ENCODE measurements at places on chromosomes 11 and 22.

DNA sequence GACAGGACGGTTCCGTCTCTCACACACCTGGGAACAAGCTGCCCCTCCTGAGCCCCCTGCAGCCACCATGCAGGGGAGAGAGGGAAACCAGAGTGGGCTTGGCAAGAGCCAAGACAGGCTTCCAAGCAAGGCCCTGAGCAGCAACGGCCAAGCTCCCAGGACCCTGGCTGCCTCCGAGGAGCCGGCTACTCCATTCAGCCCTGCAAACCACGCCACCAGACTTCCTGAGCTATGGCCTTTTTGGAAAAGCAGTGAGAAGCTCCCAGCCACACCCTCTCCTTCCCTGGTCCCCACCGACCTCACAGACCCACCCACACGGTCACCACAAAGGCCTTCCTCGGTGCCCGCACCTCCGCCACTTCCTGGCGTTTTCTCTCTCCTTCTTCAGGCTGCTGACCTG, 479.0 kb downstream of the BRD1 start:
- DNase-seq, result no peak

GRCh38 chr22:24068717-24069297, 57.7 kb downstream of the CABIN1 start:
- no peak for DNase-seq

- DNase-seq, result no peak
Measured at GRCh38 chr11:2896047-2896446, 10.5 kb upstream of the CDKN1C start.

DNA sequence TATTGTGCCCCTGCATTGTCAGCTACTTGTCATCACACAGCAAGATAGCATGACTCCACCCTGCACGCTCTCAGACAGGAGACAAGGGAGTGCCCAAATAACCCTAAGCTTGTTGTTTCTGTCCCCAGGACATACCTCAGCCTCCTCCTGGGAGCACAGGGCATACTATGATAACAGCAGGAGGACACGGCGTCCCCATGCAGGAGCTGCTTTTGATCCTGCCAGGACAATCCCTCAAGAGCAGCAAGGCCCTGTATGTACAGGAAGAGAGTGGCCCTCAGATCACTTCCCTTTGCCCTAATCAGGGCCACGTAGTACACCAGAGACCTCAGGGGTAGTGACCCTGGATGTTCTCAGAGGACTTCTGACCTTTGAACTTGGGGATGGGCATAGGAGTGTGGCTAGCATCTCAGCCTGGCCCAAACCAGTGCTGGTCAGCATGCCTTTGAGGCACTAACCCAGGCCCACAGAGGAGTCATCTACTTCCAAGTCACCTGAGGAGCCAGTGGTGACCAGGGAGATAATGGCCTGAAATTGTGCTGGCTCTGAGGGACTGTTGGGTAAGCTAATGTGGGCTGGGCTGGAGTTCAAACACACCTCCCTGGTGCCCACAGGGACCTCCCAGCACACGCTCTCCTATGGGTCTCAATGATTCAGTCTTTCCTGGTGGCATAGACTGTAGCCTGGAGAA, 9.2 kb downstream of the APOA4 start:
- DNase-seq, result no peak

GRCh38 chr11:13868710-13869397, 93.7 kb upstream of the SPON1 start:
- DNase-seq, result no peak

DNA sequence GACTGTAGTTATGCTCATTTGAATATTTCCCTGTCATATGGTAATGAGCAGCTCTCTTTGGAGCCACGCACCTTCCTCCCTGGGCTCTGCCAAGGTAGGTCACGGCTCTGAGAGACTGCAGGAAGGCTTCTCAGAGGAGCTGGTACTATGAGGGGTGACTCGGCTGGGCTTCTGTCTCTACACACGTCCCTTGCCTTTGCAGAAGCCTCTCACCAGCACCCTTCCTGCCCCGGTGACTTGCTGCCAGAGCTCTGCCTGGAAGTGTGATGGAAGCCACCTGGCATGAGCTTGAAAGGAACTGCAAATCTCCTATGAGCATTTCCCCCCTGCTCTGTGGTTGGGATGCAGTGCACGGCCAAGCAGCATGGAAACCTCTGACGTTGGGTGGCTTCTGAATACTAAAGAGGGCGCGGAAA, 74.2 kb downstream of the KIRREL3 start:
- no peak for DNase-seq

DNA sequence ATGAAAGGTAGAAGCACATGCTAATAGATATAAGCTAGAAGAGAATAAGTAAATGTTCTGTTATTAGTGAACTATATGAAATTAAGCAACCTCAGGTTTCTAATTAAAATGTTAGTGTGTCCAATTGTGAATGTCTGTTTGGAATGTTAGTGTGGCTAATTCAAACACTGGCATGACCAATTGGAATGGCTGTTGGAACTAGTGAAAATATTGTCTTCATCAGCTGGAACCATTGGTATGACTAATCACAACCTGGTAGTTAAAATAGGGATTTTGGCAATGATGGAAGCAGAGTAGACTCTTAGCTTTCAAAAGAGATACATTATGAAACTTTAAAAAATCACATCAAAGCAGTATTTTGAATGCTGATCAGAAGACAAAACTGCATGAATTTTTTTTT, 66.8 kb downstream of the CYB5R2 start:
- DNase-seq, result no peak

DNA sequence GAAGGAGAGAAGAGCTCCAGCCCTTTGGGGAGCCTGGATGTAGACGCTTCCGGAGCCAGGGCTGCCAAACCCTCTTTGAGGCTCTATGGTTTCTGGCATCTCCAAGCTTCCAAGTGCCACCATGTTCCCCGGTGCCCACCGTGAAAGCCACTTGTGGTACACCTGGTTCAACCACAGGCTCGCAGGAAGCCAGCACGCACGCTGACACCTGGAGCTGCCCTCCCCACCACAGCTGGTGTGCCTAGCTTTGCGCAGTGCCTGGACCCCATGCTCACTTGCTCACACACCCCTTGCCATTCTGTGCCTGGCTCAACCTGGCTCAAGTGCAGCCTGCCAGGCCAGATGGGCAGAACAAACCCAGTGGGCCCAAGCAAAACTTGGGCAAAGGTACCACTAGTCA, 831.4 kb downstream of the DLG2 start:
- no peak for DNase-seq

- no peak for DNase-seq
Measured at GRCh38 chr22:50396751-50397370, 53.7 kb downstream of the PPP6R2 start.

GRCh38 chr11:126061707-126062678, 673 bp downstream of the CDON start:
- no peak for DNase-seq

- DNase-seq, result peak; percentile 57
Measured at GRCh38 chr22:50190941-50191741, 5.4 kb downstream of the TRABD start.

DNA sequence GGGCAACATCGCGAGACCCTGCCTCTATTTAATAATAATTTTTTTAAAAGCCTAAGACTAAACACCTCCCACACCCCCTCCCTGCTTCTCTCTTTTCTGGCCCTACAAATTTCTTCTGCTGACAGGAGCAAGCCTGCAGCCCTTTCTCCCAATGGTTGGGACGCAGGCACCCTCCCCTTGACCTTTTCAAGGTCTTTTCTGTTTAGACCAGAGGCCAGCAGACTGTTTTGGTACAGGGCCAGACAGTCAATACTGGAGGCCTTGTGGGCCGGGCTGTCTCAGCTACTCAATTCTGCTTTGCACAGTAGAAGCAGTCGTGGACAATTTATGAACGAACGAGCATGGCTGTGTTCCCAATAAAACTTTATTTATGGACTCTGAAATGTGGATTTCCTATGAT, 92.3 kb downstream of the SCN3B start:
- DNase-seq, result no peak

- no peak for DNase-seq
Measured at GRCh38 chr11:79966592-79966991, 525.8 kb upstream of the TENM4 start.

DNA sequence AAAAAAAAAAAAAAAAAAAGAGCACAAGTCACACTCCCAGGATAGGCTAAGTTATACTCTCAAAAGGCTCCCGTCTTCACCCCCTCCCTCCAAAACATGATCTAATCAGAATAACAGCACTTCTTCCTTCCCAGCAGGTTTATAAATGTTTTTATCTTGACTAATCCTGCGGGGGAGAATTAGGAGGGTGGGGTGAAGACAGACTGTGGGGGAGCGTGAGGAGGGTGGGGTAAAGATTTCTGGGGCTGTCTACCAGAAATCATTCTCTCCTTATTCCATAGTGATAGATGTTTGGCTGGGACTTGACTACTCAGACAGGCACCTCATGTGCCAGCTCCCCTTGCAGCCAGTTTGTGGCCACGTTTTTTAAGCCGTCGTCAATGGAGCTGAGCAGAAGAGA, 17.0 kb downstream of the KCNE3 start:
- DNase-seq, result no peak

DNA sequence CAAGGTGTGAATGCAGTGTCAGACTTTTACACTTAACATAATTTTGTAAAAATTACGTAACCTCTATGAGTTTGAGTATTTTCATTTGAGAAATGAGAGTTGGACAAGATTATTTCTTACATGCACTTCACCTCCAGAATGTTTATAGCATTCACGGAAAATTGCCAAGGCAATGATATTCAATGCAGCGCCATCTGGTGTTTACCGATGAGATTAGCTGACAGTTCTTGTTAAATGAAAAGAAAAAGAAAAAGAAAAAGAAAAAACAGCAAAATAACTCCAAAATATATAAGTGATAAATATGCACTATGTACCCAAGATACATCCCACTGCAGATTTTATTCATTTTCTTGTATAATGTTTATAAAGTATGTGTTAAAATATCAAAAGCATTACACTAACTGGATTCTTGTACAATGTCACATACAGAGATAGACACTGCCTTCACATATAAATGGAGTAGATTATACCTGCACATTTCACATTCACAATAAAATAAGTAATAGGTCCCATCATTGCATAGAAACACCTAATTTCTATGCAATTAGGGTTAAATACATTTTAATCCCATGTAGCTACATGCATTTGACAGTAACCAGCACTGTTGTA, 976.3 kb upstream of the FAT3 start:
- DNase-seq, result no peak

- no peak for DNase-seq
Measured at GRCh38 chr11:47248304-47248663, 330 bp downstream of the ACP2 start.

DNA sequence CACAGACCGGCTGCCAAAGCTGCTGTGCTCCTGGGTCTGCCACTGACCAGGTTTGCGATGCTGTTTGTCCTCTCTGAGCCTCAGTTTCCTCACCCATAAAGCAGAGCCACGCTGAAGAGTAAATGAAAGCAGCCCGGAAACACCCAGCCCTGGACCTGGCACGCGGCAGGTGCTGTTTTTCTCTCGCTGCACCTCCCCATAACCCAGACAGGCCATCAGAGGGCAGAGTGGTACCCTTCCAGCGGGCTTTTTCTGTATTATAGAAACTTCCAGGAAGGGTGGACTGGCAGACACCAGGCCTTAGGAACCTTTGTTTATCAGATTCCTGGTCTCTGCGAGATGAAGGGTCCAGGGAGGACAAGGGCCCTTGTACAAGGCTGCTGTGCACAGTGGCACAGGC, 17.9 kb upstream of the FGF19 start:
- no peak for DNase-seq

GRCh38 chr11:59582006-59582405, 33.6 kb downstream of the OSBP start:
- no peak for DNase-seq

DNA sequence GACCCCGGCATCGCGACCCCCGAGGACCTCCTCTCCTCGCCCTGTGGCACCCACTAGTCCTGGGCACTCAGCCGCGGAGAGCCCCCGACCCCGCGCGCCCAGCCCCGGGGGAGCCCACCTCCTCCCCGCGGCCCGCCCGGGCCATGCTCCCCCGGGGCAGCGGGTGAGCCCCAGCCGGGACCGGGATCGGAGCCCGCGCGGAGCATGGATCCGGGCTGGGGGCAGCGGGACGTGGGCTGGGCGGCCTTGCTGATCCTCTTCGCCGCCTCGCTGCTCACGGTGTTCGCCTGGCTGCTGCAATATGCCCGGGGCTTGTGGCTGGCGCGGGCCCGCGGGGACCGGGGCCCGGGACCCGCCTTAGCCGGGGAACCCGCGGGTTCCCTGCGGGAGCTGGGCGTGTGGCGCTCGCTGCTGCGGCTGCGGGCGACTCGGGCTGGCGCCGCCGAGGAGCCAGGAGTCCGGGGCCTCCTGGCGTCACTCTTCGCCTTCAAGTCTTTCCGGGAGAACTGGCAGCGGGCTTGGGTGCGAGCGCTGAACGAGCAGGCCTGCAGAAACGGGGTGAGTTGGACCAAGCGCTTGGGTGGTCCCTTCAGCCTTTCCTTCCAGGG, 498 bp downstream of the C2CD2L start:
- no peak for DNase-seq

DNA sequence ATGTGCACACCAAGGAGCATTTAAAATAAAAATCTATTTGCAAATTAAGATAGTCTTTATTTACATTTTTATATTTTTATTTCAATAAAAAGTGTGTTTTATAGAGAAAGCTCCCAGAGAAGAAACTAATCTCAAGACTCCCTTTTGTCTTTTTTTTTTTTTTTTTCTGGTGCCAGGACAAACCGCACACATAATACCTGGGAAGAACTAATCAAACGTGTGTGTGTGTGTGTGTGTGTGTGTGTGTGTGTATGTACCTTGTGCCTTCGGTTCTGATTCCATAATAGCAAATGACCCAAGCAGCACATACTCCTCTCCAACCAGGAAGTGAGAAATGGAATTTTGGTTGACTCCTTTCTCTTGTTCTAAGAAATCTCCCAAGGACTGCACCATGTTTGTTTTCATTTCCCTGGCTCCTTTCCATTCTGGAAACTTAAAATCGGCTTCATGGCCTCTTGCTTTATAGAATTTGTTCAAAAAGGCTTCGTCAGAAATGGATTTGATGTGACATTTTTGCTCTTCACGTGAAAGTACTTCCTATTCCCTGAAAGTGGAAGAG, 65.3 kb downstream of the ST3GAL4 start:
- no peak for DNase-seq

GRCh38 chr22:39231197-39231950, 13.4 kb downstream of the PDGFB start:
- no peak for DNase-seq

DNA sequence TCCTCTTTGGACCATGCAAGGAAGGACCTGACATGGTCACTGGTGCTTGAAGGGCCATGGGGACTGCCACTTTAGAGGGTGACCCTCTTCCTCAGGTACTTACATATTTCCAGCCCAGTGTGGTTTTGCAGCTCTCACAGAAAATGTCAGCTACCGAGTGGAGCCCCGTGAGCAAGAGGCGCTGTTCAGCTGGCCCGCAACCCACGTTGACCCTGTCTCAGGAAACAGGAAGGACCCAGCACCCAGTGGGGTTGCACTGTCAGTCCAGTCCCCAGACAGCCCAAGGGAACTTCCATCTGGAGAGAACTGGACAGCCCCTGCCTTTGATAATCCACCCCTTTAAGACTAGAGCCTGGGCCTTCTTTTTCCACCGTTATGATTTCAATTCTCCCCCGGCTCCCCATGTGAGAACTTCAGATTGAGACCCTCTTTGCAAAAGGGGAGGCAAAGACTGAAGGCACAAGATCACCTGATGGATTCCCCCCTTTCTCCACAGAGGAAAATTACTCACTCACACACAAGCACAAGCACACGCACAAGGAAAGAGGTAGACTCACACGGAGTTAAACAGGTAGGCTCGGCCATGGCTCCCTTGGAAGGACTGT, 3.4 kb downstream of the YPEL4 start:
- DNase-seq, result no peak

All from stimulated activated CD8-positive, alpha-beta memory T cell treated with anti-CD3 and anti-CD28 coated beads, Interleukin-7, amount 100 ng/mL, for 1 hour (primary cell).